ENCODE measurements at places on chromosomes 2 and 18.

- DNase-seq = no peak
Observed at GRCh38 chr2:102051692-102052277, 60.0 kb downstream of the IL1R2 start.

DNA sequence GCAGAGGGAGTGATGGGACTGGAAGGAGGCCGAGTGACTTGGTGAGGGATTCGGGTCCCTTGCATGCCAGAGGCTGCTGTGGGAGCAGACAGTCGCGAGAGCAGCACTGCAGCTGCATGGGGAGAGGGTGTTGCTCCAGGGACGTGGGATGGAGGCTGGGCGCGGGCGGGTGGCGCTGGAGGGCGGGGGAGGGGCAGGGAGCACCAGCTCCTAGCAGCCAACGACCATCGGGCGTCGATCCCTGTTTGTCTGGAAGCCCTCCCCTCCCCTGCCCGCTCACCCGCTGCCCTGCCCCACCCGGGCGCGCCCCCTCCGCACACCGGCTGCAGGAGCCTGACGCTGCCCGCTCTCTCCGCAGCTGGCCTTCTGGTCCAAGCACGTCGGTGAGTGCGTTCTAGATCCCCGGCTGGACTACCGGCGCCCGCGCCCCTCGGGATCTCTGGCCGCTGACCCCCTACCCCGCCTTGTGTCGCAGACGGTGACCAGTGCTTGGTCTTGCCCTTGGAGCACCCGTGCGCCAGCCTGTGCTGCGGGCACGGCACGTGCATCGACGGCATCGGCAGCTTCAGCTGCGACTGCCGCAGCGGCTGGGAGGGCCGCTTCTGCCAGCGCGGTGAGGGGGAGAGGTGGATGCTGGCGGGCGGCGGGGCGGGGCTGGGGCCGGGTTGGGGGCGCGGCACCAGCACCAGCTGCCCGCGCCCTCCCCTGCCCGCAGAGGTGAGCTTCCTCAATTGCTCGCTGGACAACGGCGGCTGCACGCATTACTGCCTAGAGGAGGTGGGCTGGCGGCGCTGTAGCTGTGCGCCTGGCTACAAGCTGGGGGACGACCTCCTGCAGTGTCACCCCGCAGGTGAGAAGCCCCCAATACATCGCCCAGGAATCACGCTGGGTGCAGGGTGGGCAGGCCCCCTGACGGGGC lies 4.6 kb downstream of the PROC start:
- DNase-seq = no peak

- DNase-seq = no peak
Observed at GRCh38 chr2:143734507-143734906, 605.3 kb downstream of the ARHGAP15 start.

GRCh38 chr2:193348055-193348454 lies 1153.3 kb upstream of the TMEFF2 start:
- DNase-seq = no peak

GRCh38 chr18:76167410-76167809 lies 327.6 kb downstream of the ZNF516 start:
- no peak for DNase-seq

GRCh38 chr18:76602191-76602590 lies 107.1 kb upstream of the ZNF516 start:
- no peak for DNase-seq

DNA sequence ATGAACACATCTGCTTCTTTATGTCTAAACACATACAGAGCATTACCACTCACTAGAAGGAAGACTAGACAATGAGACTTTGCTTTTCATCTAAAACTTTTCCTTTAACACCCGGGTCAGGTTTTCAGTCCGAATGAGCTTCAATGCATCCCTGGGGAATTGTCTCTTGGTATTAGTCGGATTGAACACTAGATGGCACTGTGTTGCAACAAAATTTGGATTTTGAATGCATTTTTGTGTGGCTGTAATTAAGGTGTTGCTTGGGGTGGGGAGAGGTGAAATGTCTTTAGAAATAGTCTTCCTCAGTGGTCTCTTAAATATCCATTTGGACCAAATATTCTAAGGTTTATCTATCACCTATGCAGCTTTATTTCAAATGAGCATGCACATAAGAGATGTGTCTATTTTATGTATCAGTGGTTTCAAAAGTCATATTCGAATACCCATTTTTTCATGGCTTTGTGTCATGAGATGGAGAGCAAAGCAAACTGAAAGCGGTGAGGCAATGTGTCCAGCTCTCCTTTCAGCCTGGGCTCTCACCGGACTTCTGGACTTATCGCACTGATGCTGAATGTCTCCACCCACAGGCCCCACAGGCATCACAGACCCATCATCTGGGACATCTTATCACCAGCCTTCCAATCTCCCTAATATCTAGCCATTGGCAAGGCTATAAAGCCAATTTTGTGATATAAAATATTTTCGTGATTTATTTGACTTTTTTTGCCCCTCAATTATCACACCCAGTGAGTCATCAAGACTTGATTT lies 510.3 kb downstream of the RNF144A start:
- DNase-seq = peak; percentile 62

GRCh38 chr18:8052237-8052701 lies 485.2 kb downstream of the PTPRM start:
- DNase-seq = no peak

DNA sequence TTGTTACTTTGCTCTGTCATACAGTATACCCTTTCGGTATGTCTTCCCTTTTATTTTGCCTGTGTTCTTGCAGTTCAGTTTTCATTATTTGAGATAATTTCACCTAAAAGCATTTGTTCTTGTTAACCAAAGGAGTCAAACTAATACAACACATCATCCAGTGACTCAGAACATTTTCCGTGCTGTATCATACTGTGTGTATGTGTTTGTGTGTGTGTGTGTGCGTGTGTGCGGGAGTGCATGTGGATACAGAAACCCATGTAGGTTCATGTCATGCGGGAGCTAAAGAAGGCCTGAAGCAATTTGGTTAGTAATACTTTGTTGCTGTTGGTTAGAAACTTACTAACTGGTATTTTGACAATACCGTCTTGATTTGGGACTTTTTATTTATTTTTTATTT lies 60.0 kb downstream of the CEP192 start:
- DNase-seq = no peak

- no peak for DNase-seq
Observed at GRCh38 chr18:75132931-75133525, 75.9 kb downstream of the PTGR3 start.

DNA sequence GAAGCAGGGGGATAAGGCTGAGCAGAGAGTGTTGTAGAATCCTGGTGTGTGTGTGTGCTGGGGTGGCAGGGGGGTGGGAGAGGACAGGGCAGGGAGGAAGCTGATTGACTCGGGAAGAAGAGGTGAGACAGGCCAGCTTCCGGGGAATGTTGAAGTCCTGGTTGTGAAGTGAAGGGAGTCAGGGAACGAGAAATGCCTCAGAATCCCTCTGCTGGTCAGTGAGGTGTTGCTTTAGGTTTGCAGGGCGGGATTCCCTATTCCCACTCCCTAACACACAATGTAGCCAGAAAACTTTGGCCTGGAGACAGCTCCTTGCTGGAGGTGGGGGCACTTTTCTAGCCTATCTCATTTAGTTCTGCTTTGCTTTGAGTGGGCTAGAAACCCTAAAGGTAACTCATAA lies 265.1 kb downstream of the HAUS1 start:
- DNase-seq = no peak

DNA sequence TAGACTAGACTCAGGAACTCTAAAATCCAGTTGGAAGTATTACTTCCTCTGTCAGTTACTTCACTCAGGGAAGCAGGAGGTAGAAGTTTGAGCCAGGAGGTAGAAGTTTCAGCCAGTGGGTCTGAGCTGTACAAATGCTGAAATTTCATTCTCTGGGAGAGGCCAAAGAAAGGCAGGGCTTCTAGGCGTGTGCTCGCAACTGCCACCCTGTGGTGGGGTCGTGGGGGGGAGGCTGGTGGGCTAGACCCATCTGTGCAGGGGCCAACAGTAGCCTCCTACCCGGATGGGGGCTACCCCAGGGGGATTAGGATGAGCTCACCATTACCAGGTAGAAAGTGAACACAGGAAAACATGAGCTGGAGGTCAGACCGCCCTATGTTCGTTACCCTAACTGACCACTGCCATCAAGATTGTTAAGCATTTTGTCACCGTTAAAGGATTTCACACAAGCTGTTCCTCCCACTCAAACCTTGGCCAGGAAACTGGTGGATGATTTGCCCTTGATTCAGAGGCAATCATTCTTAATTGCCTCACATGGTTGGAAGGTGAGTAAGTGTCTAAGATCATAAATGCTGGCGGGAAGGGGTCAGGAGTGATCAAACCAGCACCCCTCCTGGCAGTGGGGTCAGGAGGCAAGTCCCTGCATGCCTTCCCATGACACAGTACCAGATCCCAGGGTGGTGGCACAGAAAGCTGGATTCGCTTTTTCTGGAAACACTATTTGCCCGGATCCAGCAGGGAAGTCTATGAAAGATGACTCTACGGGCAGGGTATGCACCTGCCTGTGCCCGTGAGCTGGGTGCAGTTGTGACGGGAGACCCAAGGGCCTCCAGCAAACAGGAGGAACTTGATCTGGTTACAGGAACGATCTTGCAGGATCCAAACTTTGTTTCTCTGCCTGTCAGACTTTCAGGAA lies 5.2 kb upstream of the FHL2 start:
- no peak for DNase-seq

- peak; percentile 50 for DNase-seq
Observed at GRCh38 chr2:240021488-240022104, 3.5 kb downstream of the NDUFA10 start.

DNA sequence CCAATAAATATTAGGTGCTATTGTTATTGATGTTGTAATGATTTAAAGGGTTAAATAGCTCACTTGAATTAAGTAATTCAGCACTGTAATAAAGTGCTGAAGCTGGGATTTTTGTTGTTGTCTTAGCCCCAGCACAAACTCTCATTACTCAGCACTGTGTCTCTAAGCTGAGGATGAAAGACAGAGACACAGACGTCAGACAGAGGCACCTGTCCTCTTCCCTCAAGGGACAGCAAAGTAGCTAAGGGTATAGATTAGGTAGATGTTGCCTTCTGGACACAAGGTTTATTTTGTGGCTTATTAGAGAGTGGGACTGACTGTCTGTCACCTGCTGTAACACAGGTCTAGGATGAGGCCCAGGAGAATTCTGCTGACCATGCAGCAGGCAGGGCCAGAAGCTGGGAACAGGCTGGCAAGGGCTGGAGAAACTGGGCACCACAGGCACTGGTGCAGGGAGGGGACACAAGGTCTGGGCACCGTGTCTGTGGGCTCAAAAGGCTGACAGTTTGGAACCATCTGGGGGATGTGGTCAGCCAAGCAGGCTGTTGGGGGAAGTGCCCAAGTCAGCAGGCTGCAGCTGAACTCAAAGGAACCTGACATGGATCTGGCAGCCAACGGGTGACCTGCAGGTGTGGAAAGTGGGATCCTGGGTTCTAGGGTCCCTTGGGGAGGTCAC lies 20.0 kb upstream of the PTPN4 start:
- DNase-seq = no peak

DNA sequence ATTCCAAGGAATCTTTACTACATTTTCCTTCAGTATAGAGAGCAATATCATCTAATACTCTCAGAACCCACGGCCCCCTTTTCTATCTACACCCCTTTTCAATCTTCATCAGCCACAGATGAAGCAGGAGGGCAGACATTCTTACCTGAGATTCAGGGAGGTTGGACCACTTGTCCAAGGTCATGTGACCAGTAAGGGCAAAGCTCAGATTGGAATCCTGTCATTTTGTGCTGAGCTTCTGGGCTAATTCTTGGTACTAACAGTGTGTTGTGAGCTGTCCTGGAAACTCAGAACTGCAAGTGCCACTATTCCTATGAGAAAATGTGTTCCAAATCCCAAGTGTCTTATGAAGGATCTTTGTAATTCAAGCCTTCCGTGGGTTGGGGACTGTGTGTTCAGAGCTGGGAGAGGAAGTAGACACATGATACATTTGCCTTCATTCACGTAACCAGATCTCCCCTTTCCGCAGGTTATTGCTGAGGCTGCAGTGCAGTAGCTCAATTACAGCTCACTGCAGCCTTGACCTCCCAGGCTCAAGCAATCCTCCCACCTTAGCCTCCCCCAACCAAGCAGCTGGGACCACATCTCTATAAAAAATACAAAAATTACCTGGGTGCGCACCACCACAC lies 3.3 kb downstream of the CHRNA1 start:
- DNase-seq = no peak

DNA sequence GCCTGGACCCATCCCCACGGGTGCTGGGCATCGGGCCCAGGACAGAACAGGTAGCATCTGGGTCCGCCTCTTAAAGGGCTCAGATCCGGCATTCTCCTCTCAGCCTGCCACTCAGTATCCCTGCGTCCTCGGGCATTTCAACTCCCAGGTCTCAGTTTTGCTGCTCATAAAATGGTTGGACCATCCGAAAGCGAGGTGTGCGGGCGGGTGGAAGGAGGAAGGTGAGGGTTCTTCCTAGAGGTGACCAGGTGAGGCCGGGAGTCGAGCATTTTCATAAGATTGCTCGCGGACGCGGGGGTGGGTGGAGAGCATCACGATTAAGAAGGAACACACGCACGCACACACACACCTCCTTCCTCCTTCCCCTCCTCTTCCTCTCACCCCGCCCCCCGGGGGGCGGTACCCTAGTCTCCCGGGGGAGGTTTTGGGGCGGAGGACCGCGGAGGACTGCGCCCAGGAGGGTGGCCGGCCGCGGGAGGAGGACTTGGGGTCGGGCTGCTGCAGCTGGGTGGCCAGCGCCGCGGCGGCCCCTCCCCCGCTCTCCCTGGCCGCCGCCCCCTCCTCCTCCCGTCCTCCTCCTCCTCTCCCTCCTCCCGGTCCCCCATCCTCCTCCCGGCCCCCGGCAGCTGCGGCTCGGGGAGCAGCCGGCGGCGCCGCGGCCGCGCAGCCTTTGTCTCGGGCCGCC lies 97.9 kb upstream of the GPR45 start:
- peak; percentile 23 for DNase-seq

- DNase-seq = peak; percentile 38
Observed at GRCh38 chr18:46622999-46623398, 34.0 kb downstream of the LOXHD1 start.

DNA sequence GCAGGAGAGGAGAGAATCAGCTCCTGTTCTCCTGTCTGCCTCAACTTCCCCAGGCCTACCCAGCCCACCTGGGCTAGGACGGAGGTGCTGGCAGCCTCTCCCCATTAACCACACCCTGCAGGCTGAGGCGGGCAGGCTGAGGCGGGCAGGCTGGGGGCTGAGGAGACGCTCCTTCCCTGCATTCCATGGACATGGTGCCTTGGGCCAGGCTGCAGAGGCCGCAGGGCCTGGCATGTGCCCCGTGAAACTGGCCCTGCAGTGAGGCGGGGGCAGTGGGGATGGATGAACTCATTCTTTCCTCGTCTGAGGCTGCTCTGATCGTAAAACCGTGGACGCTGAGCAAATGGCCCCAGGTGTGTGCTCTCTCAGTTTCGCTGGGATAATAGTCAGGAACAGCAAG lies 84.7 kb upstream of the LAPTM4A start:
- no peak for DNase-seq
